ENCODE measurements at places on chromosomes 16 and 17.
A peak's percentile ranks its signal among the peaks of the same experiment; 100 is the strongest.

DNA sequence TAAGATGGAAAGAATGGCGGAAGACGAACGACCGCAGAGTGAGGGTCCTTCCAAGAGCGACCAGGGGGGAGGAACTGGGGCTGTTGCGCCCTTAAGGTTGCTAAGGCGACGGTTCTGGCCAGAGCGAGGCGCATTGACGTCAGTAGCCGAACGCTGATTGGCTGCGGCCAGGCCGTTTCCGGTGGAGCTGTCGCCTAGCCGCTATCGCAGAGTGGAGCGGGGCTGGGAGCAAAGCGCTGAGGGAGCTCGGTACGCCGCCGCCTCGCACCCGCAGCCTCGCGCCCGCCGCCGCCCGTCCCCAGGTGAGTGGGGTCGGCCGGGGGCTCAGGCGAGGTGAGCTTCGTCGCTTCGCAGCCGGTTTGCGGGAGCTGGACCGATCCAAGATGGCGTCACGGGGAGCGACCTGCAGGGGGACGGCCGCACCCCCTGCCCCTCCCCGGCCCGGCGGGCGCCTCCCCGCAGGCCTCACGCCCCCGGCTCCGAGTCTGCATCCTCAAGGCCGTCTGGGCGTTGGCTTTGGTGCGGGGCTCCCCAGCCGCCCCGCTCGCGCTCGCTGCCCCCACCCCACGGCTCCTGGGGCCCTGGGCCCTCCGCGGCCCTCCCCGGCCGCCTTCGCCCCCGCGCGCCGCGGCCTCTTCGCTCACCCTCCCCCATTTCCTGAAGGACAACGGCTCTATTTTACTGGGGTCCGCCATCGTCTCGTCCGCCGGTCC, at the start of gene PRKAR1A:
Gene PRKAR1A, plus strand, starts transcription at position 184 of the 713 bp plus-strand sequence. CDS start 2,970 bp downstream, outside the sequence.
- DNase-seq = peak; percentile 79

DNA sequence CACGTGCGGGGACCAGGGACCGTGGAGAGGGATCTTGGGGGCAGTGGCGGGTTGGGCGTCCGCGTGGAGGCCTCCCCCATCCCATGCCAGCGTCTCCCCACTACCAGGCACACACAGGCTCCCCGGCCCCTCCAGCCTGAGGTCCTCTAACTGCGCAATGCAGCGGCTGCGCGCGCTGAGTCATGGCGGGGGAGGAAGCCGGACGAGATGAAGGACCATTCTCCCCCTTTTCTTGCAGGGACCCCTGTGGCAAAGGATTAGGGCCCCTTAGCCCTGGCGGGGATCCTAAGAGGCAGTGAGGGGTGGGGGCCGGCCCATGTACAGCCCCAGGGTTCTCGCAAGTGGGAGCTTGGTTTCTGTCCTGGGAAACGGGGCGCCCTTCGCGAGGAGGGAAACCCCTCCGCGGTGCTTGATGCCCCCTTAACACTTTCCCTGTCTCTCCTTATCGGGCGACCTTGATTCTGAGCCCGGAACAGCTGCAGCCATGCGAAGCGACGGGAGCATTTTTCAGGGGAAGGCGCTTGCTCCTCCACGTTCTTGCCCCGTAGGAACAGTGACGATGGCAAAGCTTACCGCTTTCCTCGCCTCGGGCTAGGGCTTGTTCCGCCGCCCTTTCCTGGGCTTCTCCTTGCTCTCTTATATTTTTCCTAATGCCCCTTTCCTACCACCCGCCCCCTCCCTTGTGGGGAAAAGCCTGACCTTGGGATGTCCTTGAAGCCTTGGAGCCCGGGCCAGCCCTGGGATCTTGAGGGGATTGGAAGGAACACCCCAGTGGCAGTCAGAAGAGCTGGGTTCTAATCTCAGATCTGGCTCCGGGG, 592 bp downstream of the ALDOA start:
- DNase-seq = no peak

- DNase-seq = no peak
Measured at GRCh38 chr16:71666928-71667707, 41.1 kb downstream of the MARVELD3 start.

DNA sequence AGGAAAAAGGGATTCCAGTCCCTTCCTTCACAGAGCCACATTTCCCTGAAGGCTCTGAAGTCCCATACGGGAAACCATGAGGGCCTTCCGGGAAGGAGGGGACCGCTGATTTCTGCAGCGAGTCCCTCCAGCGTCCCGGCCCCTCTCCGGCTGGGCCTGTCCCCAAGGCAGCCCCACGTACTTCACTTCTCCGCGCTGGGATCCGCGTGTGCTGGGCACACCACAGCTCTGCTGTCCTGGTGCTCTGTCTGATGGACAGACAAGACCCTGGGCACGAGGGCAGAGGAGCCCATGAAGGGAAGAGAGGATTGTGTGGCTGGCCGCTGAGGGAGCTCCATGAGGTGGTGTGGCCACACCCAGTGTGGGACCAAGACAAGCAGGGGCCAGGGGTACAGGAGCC, 57.1 kb downstream of the PRMT7 start:
- no peak for DNase-seq

DNA sequence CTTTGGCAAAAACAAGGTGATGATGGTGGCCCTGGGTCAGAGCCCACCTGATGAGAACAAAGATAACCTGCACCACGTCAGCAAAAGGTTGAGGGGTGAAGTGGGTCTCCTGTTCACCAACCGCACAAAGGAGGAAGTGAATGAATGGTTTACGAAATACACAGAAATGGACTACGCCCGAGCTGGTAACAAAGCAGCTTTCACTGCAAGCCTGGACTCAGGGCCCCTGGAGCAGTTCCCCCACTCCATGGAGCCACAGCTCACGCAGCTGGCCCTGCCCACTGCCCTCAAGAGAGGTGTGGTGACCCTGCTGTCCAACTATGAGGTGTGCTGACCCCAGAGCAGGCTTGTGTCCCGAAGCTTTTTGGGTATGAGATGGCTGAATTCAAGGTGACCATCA, 29.7 kb upstream of the DLX4 start:
- no peak for DNase-seq

GRCh38 chr17:48393283-48393682, 36.7 kb downstream of the SKAP1 start:
- DNase-seq = no peak

- DNase-seq = no peak
Measured at GRCh38 chr16:2044541-2044940, 3.1 kb downstream of the NTHL1 start.

- DNase-seq = no peak
Measured at GRCh38 chr16:49550666-49551065, 177.1 kb downstream of the C16orf78 start.

DNA sequence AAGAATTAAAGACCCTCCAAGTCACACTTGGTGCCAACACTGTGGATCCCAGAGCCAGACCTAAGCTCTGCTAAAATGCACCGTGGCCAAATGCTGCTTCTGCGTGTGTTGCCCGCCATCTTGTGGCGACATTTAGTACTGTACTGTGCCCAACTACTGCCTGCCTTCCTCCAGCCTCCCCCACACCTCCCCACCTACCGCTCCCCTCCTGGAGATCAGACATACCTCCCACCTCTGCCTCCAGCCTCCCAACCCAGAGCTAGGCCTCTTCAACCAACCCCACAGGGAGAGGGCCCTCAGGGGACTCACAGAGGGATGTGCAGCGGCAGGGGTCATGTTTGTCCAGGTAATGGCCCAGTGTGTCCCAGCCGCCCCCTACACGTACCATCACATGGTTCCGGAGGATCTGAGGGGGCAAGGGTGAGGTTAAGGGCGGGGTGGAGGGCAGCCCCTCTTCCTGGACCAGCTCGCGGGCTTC, 5.5 kb downstream of the GAS2L2 start:
- DNase-seq = peak; percentile 72

- DNase-seq = no peak
Measured at GRCh38 chr16:67264277-67264676, 15.1 kb upstream of the PLEKHG4 start.

- no peak for DNase-seq
Measured at GRCh38 chr16:71201054-71201453, 29.5 kb downstream of the HYDIN start.

DNA sequence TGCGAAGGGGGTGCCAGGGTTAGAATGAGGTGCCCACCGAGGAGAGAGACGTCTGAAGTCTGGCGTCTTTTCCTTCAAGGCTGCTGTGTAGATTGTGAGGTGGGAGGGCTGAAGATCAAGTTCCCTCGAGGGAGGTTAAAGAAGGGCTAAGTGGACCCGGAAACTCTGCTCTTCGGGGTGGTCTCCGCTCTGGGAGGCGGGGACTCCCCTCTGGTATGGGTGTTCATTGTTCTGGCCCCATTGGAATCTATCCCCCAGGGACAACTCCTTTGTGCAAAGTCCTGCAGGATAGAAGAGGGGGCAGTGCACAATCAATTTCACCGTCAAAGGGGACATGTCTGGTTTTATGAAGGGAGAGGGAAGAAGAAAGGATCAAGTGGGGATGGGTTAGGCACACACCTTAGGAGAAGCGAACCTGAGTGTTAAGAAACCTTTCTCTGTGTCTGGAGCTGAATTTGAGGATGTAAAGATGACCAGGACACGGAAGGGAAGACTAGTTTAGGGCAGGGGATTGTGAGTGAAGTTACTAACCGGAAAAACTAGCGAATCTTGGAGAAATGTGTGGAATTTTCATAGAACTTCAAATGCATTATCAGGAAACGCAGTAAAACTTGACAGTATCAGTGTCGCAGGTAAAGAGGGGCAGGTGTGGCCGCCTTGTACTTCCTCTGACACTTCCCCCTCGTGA, 809 bp upstream of the RAB34 start:
- DNase-seq = no peak

DNA sequence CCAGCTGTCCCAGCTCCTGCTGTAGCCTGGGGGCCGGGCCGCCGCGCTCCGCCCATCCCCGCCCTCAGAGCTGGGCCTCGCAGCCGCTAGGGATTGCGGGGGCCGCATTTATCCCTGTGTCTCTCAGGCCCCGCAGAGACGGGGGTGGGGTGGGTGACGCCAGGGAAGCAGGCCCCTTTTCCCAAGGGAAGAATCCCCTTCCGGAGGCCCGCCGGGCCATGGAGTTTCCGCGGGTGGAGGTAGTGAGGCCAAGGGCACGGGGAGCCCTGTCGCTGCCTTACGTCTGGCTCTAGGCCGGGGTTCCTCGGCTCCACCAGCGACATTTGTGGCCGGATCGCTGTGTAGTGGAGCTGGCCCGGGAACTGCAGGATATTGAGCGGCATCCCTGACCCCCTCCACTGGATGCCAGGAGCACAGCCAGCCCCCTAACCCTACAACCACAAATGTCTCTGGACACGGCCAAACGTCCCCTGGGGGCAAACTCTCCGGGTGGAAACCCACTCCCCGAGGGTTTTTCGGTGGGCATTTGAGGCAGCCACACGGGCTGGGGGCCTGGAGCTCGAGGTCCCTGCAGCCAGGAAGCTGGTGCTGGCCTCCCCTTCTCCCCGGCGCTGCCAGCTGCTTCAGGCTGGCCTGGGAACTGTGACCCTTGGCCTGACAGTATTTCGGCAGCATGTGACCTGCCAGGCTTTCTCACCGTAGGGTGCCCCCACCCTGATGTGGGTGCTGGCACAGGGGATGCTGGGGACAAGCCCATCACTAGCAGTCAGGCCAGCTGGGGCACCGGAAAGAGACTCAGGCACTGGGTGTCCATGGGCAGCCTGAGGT, 12.0 kb upstream of the CD300A start:
- no peak for DNase-seq

DNA sequence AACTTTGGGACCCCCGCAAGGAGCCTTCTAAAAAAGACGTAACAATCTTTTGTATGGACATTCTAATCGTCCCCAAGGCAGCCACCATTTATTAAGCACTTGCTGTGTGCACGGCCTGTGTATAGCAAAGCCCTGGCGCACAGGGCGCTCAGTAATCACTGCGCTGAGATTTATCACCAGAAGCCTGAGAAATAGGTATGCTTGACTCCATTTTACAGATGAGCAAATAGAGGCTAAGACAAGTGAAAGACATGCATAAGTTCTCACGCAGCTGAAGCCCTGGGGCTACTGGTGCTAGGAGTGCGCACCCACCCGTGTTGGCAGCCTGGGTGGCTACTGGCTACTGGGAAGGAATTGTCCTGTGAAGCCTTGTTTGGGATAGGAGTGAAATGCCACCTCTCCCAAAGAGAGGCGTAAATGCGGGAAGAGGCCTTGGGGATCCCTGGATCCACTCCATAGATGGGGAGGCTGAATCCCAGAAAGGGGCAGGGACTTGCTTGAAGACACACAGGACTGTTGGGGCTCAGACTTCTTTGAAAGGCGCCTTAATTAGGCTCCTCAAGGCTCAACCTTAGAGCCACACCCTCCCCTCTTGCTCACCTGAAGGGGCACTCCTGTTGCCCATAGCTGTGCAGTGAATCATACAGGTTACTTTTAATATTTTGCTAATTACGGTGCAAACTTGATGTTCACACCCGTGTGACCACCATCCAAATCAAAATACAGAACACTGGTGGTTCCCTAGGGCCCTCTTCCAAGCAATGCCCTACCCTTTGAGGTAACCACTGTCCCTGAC, 634 bp upstream of the NATD1 start:
- DNase-seq = no peak

DNA sequence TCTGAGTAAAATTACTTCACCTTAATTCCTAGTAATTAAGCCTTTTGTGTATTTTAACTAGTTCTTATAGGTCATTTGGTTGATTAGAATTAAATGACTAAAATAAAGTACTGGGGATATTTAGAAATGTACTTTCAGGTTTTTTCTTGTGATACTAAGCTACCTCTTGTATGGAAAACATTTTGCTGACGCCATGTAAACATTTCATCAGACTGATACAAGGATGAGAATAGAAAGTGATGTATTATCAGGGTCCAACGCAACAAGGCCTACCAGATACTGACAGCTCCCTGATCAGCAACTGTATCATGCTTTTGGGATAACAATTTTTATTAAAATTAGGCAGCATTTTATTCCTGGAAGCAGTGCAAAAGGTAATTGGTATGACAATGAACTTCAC, 1.7 kb downstream of the SMARCE1 start:
- DNase-seq = no peak

GRCh38 chr17:29949696-29950095, 8.3 kb downstream of the EFCAB5 start:
- DNase-seq = no peak

- DNase-seq = no peak
Measured at GRCh38 chr17:71942626-71943025, 178.2 kb upstream of the SOX9 start.

DNA sequence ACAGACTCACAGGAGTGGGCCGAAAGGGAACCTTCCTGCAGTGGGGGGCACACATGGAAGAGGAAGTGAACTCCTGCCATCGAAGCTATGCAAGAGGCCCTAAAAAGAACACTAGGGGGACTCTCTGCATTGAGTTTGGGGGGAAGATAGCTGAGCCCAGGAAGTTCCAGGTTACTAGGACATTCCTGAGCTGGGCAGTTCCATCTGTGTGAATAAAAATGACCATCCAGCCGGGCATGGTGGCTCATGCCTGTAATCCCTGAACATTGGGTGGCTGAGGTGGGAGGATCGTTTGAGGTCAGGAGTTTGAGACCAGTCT, 211.8 kb downstream of the ZNF423 start:
- DNase-seq = no peak

DNA sequence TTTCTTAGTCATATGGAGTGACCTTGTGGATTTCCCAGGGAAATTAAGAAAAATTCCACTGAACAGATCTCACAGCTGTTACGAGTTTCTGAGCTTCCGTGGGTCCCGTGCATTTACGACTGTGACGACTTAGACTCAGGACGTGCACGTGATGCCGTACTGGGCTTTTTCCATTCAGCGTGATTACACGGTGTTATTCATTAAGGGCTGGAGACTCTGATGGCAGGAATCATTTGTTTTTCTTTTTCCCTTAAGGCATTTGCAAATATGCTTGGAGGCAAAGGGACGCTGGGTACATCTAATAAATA, 57.2 kb downstream of the TBC1D16 start:
- DNase-seq = no peak

- DNase-seq = no peak
Measured at GRCh38 chr17:69093995-69094394, 33.3 kb upstream of the ABCA9 start.

GRCh38 chr17:78232859-78233173, 1.4 kb downstream of the TMEM235 start:
- DNase-seq = no peak

GRCh38 chr17:29760279-29761039, 137.7 kb upstream of the CORO6 start:
- peak; percentile 34 for DNase-seq
